Activated naive CD4-positive, alpha-beta T cell (primary cell): ENCODE measurements at places on chromosomes 7 and 10.

DNA sequence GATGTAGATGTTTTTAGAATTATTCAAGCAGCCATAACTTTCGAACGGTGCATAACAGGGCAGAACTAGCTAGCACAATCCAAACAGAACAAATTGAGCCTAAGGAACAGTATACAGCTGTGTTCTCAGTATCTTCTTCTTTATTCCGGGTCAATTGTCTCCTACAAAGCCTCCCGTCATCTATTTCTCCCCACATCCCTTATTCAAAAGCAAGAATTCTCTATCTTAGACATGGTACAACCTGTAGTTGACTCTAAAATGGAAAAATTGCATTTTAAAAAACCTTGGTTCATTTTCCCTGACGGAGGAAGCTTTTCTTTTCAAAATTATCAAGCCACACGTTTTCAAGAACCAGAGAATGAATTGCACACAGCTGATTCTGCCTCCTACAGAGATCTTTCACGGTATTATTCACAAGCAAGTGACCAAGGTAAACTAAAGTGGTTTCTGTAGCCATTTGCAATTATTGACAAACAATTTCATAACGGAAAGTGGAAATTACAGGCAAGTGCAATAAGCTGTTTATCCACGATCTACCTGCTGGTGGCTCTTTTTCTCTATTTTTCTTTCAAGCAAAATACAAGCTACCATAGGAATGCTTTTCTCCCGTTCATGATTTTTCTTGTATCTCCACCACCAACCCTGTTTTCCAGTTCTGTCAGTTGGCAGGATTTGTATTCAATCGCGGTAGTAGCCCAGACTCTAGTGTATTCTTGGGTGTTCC is 2.3 kb downstream of the GRM8 start:
- no peak for DNase-seq

DNA sequence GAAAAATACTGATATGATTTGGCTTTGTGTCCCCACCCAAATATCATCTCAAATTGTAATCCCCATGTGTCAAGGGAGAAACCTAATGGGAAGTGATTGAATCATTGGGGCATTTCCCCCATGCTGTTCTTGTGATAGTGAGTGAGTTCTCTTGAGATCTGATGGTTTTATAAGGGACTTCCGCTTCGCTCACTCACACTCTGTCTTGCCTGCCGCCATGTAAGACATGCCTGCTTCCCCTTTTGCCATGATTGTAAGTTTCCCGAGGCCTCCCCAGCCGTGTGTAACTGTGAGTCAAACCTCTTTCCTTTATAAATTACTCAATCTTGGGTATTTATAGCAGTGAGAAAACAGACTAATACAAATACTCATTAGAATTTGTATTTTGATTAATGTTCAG is 5.1 kb upstream of the MRPS17 start:
- DNase-seq = no peak

GRCh38 chr7:150996376-150997074 is 5.7 kb downstream of the NOS3 start:
- no peak for DNase-seq

GRCh38 chr7:108454674-108455550 is 1.3 kb downstream of the NRCAM start:
- no peak for DNase-seq

- DNase-seq = no peak
Observed at GRCh38 chr10:7374795-7375194, 36.0 kb downstream of the SFMBT2 start.

GRCh38 chr7:128831994-128832879 is 2.0 kb downstream of the FLNC start:
- no peak for DNase-seq

- no peak for DNase-seq
Observed at GRCh38 chr10:84395581-84395980, 67.2 kb downstream of the CCSER2 start.

GRCh38 chr7:81333004-81333403 is 414.2 kb upstream of the SEMA3C start:
- no peak for DNase-seq

DNA sequence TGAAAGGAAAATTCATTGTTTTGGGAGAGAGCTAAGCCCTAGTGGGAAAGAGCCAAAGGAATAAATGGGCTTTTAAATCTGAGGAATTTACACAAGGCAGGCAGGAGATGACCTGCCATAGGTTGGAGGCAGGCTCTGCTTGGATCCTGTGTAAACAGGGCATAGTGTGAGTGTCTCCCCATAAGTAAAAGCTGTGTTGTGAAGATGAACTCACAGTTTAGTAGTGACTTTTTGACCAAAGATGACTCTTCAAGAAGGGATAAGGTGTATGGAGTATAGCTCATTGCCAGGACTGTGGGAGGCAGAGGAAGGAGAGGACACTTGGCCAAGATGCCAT is 63.2 kb downstream of the KAT6B start:
- DNase-seq = no peak

DNA sequence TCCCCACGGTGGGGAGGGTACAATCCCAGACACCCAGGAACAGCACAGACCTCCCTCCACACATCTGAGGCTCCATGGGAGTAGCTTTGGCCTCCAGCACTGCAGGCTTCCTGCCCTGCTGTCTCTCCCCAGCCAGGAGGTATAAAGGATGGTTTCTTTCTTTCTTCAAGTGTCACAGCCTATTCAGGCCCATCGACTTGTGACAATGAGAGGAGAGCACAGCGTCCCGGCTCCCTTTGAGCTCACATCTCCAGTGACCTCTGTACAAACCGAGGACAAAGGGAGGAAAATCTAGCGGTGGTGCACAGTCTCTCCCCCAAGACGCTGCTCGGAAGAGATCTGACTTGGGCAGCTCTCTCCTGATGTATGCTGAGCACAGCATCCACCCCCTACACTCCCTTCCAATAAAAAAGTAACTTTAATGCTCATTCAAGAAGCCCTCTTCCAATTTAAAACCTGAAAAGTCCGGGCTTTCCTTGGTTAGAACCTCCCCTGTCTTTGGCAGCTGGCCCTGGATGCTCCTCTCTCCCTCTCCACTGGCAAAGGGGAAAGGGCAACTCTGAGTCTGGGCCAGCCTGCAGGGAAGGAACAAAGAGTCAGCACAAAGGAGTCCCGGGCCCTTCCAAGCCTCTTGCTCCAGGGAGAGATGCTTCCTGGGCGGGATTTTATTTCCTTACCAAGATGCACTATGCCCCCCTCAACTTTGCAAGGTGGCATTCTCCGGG is 18.0 kb downstream of the CHST15 start:
- DNase-seq = no peak

DNA sequence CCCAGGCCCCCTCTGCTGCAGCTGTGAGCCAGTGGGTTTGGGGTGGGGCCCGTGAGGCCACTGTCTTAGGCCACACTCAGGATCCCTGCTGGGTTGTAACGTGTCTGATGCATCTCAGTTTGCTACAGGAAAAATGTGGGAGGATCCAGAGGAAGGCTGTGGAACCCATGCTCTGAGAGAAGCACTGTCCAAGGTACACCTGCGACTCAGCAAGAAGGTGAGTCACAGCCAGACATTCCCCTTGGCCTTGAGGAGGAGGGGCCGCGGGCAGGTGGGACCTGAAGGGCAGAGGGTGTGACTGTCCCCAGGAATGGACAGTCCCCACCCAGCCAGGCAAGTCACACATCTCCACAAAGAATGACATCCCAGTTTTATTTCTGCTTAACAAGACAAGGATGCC is 27.8 kb upstream of the C10orf120 start:
- no peak for DNase-seq

DNA sequence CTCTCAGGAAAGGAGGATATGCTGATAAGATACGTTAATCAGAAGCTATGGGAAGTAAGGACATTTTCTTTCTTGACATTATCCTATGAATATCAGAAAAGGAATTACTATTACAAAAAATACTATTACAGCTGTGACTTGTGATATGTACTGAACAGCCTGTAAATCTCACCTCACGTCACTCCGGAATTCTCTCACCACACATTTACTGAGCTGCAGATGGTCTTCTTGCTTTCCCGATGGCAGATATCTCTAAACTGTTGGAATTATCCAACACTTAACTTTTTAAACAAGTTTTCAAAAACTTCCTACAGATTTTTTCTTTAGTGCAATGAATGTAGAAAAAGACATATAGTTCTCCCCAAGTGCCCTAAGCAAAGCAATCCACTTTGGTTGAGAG is 313.4 kb downstream of the GPR37 start:
- no peak for DNase-seq

DNA sequence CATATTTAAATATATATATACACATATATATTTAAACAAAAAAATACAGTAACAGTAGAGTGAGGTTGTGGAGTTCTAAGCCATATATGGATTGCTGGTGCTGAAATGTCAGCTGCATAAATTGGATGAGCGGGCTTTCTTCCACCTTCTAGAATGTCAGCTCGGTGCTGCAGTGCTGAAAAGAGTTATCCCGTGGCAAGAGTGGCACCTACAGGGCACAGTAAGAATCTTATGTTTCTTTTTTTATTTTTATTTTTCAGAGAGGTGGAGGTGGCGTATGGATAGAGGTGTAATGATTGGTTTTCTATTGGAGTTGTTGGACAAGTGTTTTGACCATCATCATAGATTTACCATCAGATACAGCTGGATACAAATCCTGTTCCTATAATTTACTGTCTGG is 86.2 kb upstream of the DYNC1I1 start:
- no peak for DNase-seq
